LNCaP clone FGC (cell line): ENCODE measurements at places on chromosomes 13 and 19.
A peak's percentile ranks its signal among the peaks of the same experiment; 100 is the strongest.

DNA sequence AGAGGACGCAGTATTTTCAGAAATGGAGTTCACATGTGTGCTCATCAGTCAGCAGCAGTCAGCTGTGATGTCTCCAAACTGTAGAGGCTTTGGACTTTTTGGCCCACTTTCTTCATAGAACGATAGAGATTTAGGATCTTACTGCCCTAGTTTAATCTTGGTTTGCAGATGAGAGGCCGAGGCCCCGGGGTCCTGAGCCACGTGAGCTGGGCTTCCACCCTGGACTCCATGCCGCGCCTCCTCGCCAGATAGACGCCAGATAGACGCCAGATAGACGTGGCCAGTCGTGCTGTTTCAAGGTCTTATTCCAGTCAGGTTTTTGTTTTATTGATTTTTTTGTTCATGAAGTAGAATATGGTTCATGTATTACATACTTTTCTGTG lies 11.7 kb upstream of the MCF2L start:
- no peak for DNase-seq

DNA sequence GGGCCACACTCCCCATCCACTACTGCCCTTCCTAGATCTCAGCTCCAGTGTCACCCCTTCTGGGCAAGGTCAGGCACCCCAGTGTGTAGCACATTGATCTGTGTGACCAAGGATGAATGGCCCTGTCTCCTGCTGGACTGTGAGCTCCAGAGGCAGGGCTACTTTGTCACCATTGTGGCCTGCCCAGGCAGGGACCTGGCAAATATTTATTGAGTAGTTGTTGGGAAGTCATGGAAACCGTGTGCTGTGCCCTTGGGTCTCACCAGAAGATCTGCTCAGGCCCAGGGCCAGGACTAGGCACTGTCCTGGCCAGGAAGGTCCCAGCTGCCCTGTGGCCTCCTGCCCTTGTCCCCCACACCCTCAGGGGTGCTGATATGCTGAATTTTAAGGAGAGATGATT lies 10.5 kb downstream of the NACC1 start:
- DNase-seq: no peak

DNA sequence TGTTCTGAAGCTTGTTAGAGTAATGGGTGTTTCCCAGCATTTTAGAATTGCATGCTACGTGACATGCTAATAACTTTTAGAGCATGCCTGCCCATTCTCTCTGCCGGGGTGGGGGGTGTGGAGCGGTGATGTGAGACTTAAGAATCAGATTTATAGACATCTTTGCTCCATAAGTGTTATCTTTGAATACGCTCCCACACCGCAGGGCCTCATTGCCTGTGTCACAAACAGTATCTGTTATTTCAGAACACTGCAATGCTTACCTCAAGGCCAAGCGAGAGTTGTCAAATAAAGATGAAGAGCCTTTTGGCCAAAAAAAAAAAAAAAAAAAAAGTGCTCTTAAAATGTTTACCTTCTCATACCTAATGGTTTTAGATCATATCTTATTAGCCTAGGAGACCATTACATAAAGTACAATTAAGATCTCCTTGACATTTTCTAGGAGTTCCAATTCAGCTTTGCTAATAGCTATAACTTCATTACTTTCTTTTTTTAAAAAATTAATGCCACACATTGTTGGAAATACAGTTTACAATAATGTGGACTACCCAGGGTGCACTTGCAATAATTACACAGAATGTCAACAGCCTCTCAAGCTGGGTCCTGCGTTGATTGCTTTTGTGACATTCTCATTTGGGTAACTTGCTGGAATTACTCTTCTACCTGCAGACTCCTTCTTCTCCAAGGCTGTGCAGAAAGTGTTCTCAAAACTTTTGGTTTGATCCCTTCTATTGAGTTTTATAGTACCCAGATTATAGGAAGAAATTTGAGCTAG lies 525.3 kb downstream of the KLF12 start:
- no peak for DNase-seq

DNA sequence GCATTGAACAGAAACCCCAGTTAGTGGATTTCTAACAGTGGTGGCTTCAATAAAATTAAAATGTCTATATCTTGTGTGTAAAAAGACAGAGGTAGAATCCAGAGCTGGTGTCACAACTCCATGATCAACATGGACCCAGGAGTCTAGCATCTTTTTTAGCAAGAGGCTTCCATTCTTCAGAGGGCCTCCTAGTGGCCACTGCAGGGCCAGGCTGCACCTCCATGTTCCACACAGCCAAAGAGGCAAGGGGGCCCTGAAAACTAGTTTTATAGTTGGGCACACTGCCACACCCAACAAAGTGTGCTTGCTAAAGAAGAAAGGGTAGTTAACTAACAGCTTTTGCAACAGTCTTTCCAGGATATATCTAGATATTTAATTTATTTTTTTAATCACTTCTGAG lies 12.9 kb downstream of the N4BP2L1 start:
- DNase-seq: no peak

GRCh38 chr13:51305271-51305967 lies 34.1 kb upstream of the SERPINE3 start:
- DNase-seq: no peak

GRCh38 chr19:7762719-7763293 lies at the start of gene CLEC4M:
TSS of gene CLEC4M (plus strand) at chr19:7763243. CDS start at chr19:7763267, 24 bp downstream.
- no peak for DNase-seq

- no peak for DNase-seq
Measured at GRCh38 chr19:11306337-11306736, 10.4 kb downstream of the TSPAN16 start.

DNA sequence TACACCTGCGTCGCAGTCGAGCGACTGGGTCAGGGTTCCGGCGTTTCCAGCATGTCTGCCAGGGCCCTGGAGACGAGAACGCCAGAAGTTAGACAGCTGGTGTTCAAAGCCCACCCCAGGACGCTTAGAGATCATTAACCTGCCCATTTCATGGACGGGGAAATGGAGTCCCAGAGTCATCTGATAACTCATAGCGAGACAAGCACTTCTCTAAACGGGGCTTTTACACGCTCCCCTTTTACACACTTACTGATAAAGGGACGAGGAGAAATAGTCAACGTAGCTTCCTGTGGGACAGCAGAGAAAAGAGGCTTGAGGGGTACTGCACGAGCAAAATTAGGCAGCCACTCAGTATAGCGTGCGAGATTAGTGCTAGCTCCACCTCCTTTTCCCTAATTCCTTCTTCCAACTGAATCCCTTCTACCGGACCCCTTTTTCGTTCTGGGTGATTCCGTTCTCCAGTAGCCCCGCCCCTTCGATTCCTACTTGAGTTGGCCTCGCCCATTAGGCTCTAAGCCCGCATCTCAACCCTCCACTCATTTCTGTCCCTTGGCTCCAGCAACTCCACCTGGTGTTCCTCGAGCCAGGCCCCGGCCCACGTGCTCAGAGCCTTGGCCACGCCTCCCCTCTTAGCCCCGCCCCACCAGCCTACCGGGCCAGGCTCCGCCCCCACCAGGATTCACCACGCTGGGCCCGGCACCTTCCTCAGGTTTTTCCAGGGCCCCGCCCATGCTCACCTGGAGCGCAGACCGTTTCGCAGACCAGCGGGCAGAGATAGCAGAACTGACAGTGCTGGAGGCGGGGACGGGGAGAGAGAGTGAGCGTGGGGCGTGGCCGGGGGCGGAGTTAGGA lies 3.7 kb downstream of the HRC start:
- DNase-seq: peak; percentile 97

DNA sequence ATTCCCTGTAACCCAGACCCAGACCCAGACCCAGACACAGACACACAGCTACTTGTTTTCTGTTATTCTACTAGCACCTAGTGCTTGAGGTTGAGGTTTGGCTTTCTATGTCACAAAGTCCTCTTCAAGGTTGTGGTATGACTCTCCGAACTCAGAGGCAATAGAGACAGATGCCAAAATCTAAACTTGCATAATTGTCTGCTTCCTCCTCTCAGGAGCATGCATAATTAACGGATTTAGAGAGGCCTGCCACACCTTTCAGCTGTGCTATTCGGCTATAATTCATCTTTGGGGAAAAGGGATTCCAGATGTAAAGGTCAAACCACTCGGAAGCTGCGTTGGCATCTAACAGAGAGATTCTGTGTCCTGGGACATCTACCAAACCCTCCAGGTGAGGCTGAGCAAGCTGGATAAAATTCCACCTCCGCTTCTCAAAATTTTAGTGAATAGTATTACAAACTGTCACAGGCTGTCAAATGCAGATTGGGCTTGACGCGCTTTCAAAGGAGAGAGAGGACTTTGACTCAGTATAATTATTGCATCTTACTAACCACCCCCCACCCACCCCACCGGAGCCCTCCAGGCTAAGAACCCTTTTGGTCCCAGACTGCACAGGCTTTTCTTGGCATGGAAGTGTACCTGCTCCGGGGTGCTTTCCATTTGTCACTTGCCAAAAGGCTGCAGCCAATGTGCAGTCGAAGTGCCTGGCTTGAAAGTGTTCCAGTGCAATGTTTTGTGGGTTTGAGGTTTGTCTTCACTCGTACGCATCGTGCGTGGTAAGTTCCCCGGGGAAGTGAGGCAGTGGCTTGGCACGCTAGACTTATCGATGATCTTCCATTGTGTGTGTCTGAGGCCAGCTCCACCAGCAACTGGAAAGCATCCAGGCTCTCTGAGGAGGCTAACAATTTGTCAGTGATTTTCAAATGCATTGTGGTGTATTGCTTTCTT lies 194.1 kb downstream of the TDRD3 start:
- no peak for DNase-seq

GRCh38 chr19:51799034-51799773 lies 4.2 kb downstream of the FPR3 start:
- peak; percentile 91 for DNase-seq

DNA sequence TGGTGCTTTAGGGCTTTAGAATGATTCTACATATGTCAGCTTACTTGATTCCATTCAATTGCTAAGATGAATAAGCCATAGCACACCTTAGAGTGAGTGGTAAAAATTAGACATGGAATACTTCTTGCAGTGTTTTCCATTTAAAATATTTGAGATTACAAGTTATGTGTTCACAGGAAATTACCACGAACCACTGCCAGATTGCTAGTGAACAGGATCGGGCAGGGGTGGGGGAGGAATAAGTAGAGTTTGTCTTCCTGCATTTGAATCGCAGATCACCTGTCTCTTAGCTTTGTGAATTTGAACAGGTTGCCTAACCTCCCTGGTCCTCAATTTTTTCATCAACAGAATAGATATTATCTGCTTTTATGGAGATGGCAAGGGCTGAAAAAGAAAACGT lies 124.6 kb downstream of the GGACT start:
- no peak for DNase-seq

- no peak for DNase-seq
Measured at GRCh38 chr19:29484876-29485275, 40.9 kb upstream of the VSTM2B start.

DNA sequence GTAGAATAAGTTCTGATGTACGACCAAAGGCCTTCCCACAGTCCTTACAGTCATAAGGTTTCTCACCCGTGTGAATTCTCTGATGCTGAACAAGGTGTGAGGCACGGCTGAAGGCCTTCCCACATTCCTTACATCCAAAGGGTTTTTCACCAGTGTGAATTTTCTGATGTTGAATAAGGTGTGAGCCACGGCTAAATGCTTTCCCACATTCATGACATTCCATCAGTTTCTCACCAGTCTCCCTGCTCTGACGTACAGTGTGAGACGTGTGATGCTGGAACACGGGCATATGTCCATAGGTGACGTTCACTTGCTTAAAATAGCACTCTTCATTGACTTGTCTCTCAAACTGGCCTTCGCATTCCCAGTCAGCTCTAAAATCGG lies 31.0 kb upstream of the COX7A1 start:
- no peak for DNase-seq

DNA sequence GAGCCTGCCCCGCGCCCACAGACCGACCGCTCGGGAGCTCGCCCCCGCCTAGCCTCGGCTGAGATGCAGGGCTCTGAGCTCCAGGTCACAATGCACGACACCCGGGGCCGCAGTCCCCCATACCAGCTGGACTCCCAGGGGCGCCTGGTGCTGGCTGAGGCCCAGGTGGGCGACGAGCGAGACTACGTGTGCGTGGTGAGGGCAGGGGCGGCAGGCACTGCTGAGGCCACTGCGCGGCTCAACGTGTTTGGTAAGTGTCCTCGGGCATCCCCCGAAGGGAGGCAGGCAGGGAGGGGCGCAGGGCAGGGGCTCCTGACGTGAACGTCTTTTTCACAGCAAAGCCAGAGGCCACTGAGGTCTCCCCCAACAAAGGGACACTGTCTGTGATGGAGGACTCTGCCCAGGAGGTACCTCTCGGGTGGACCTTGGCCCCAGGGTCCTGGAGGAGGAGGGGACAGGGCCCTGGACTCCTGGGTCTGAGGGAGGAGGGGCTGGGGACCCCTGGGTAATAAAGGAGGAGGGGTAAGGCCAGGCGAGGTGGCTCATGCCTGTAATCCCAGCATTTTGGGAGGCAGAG lies 3.3 kb downstream of the BCAM start:
- DNase-seq: no peak

DNA sequence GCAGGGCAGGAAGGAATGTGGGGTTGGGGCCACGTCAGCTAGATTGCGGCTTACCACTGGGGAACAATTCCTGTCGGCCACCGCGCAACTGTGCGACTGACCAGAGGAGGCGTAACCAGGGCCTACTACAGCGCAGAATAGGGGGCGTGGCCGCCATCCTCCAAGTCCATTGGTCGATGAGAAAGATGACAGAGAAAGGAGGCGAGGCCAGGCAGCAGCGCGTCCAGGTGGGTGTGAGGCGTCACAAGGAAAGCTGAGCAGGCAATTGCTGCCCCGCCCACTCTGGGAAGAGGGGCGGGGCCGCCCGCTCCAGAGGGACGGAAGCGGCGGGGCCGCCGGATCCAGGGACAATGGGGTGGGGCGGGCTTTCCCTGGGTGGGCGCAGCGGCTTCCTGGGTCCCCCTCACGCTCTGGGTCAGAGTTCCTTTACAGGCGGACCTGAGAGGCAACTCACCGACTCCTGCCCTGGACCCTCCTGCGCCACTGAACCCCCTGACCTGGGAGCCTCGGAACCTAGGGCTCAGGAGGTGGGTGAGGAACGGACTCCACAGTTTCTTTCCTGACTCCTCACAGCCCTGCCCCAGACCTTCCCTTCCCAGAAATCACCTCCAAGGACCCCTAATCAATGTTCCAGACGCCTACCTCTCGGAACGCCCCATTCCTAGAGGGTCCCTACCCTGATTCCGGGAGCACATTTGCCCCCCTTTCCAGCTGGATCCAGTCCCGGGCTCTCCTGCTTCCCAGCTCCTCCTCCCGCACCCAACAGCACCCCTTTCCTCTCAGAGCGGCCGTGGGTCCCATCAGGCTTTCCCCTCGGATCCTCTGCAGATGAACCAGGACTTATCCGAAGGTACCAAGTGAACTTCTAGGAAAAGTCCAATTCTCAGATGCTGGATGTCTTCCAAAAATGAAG lies 101.5 kb upstream of the ZNF492 start:
- no peak for DNase-seq

GRCh38 chr13:75636436-75637180 lies 478 bp downstream of the LMO7 start:
- DNase-seq: no peak

GRCh38 chr13:95209109-95209508 lies 92.1 kb downstream of the ABCC4 start:
- no peak for DNase-seq

DNA sequence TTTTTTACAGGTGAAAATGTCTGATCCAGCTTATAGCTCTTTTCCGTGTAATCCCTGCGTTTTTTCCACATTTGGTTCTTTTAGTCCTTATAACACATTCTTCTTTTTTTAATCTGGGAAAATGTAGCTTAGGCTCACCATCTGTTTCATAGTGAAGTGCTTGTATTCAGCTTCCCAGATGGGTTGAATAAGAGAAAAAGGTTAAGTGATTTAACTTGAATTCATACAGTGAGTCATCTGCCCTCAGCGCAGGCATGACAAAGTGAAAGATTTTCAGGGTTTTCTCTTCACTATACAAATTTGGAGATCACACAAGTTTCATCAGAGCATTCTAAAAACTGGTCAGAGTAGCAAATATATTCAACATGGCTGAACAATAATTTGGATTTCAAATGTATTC lies 224.8 kb downstream of the SPRY2 start:
- DNase-seq: no peak

- DNase-seq: peak; percentile 66
Measured at GRCh38 chr19:34173193-34173956, 1.1 kb downstream of the LSM14A start.
